ENCODE measurements at places on chromosomes 5 and 9. TPM values are rescaled to one million over a fixed set of nuclear protein-coding genes. Genes with fewer than 3 reads are reported as not detected.

- peak; percentile 42 for DNase-seq
Measured at GRCh38 chr5:157563929-157564716, 11.5 kb downstream of the ADAM19 start.

- DNase-seq = no peak
Measured at GRCh38 chr5:167819406-167819805, 472.0 kb upstream of the WWC1 start.

The TMEM171 gene
- total RNA-seq = not detected

GRCh38 chr5:144778561-144778960 lies 607.9 kb downstream of the KCTD16 start:
- no peak for DNase-seq

The RNF183 gene
- total RNA-seq = not detected

DNA sequence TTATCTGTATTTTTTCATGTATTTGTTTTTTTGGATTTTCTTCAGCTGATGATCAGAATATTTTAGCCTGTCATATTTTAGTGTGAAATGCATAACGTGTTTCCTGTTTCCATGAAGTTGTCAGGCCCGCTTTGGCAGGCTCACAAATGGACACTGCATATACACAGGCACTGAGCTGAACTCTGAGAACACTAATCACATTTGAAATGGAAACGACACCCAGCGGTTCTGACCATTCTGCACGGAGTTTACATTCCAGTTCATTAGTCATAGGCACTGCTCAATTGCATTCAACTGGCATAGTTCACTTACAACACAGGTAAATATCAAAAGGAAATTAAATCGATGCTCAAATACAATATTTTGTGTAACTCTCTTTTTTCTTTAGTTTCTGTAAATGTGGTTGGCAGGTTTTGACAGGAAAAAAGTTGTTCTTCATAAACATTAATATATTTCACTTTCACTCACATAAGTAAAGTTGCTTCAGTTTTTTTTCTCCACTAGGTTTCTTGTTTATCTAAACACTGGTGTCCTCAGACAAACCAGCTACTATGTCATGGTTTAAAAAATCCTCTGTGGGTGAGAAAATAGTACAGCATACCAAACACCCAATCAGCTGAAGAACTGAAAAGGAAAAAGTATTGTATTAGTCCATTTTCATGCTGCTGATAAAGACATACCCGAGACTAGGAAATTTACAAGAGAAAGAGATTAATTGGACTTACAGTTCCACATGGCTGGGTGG lies 559.0 kb upstream of the DAP start:
- DNase-seq = no peak

The SOWAHA gene
- not detected for total RNA-seq

- DNase-seq = no peak
Measured at GRCh38 chr9:74499770-74500583, 2.8 kb downstream of the RORB start.

GRCh38 chr9:114349713-114350480 lies 20.2 kb downstream of the ORM2 start:
- no peak for DNase-seq

- DNase-seq = peak; percentile 82
Measured at GRCh38 chr5:113663879-113664541, 150.5 kb downstream of the YTHDC2 start.

DNA sequence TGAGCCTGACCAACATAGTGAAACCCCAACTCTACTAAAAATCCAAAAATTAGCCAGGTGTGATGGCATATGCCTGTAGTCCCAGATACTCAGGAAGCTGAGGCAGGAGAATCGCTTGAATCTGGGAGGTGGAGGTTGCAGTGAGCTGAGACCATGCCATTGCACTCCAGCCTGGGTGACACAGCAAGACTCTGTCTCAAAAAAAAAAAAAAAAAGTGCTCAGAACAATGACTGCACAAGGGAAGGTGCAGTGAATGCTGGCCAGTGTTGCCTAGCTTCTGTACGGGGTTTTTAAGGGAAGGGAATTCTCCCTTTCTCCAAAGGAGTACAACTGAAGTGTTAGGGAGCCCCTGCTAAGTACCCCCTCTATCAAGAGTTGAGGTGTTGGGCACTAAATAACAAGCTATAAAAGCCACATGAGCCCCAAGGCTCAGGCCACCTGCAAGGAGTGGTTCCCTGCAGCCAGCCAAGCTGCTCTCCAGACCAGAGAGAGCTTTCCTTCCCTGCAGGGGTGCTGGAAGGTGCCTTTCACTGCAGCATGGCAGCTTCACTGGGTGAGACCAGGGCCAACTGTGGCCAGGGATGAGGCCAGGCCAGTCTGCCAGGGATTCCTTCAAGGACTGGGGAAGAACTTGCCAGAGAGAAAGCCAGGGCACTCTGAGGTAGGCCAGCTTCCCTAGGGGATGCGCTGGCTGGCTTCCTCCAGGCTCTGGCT lies 14.8 kb downstream of the GADD45G start:
- no peak for DNase-seq

The ANKRD18A gene
- total RNA-seq = 7.8 TPM

DNA sequence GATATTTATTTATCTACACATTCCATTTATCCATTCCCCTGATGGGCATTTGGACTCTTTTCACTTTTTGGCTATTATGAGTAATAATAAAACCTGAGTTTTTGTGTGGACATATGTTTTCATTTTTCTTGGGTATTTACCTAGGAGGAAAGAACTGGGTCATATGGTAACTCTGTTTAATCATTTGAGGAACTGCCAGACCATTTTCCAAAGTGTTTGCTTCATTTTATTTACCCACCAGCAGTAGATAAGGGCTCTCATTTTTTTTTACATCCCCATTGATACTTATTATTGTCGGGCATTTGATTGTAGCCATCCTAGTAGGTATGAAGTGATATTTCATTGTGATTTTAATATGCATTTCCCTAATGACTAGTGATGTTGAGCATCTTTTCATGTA lies 7.7 kb upstream of the PTPDC1 start:
- no peak for DNase-seq

- DNase-seq = no peak
Measured at GRCh38 chr5:5617024-5617423, 194.5 kb downstream of the ICE1 start.

The LHX6 gene
- 1.2 TPM for total RNA-seq

The CYLC2 gene
- not detected for total RNA-seq

The SERF1A gene
- total RNA-seq = 1.7 TPM

The CTSV gene
- 0.15 TPM for total RNA-seq

The PCDHB14 gene
- total RNA-seq = 5.2 TPM

GRCh38 chr9:92680166-92681119 lies 10.5 kb upstream of the IPPK start:
- DNase-seq = peak; percentile 59

The SNCAIP gene
- 2.1 TPM for total RNA-seq

- no peak for DNase-seq
Measured at GRCh38 chr9:4596165-4596922, 65.8 kb upstream of the PLPP6 start.

GRCh38 chr9:105006514-105006913 lies 78.6 kb upstream of the ABCA1 start:
- DNase-seq = no peak

The IL31RA gene
- total RNA-seq = not detected

DNA sequence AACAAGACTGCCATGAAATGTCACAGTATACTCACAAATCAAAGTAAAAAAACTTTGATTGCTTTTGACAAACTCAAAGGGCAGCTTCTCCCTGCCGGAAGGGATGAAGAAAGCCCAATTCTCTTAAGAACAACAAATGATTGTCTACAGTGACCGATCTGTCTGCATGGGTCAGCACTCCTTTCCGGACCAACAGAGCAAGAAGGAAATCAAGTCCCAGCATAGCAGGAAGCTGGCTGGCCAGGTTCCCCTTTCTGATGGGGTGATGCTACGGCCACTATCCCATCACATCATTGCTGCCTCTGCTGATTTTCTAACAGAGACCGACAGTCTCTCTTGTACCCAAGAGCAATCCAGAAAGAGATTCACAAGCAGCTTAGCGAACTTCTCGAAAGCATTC lies 692 bp downstream of the C1QTNF3 start:
- peak; percentile 68 for DNase-seq

The GPSM1 gene
- 77.0 TPM for total RNA-seq

GRCh38 chr9:37656936-37657335 lies 6.2 kb downstream of the FRMPD1 start:
- DNase-seq = no peak

DNA sequence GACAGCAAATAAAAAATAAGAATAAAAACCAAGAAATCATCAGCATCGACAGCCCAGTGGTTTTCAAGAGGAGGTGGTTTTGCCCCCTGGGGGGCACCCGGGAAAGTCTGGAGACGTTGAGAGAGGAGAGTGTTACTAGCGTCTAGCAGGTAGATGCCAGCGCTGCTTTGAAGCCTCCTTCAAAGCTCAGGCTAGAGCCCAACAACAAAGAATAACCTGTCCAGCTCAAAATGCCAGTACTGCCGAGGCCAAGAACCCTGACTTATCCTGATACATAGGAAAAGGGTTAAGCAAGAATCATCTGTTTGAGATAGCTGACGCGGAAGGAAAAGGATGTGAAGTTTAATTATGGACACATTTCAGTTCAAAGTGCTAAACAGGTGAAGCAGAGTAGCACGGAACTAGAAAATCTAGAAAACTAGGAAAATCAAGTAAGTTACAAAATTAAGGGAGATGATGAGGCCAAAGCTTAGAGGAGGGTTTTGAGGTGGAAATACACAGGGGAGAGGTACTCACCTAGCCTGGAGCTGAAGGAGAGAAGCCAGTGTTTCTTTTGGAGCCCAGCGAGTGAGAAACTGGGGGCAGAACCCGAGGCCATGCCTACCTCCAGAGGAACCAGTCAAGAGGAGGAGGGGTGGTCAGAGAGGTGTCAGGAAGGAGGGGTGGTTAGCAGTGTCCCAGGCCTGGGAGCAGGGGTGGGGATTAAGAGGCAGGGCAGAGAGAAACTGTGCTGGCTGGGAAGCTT lies 121.0 kb upstream of the RETREG1 start:
- no peak for DNase-seq

DNA sequence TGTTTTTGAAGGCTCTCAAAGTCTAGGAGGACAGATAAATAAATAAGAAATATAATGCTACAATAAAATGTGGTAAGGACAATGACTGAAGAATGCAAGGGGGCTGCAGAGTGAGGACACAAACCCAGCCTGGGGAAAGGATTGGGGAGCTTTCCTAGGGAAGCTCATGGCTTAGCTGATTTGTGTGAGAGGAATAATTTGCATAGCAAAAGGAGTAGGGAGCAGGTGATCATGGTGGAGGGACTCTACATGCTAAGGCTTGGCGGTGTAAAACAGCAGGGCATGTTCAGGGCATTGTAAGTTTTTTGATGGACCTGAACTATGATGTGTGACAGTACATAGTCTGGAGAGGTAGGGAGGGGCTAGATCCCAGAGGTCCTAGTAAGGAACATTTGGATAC lies 49.5 kb upstream of the CLINT1 start:
- no peak for DNase-seq

DNA sequence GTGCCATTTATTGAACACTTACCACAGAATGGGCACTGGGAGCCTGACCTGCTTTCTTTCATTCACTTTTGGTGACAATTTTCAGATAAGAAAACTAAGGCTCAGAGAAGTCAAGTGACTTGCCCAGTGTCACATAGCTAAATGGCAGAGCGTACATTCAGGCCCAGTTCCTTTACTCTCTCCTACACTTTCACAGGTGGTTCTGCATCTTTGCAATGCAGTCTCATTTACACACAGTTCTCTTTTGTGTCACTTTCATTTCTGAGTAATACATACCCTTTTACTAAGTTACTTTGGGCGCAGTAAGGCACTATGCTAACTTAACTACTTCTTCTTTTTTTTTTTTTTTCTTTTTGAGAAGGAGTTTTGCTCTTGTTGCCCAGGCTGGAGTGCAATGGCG lies 8.3 kb downstream of the NFIL3 start:
- no peak for DNase-seq

DNA sequence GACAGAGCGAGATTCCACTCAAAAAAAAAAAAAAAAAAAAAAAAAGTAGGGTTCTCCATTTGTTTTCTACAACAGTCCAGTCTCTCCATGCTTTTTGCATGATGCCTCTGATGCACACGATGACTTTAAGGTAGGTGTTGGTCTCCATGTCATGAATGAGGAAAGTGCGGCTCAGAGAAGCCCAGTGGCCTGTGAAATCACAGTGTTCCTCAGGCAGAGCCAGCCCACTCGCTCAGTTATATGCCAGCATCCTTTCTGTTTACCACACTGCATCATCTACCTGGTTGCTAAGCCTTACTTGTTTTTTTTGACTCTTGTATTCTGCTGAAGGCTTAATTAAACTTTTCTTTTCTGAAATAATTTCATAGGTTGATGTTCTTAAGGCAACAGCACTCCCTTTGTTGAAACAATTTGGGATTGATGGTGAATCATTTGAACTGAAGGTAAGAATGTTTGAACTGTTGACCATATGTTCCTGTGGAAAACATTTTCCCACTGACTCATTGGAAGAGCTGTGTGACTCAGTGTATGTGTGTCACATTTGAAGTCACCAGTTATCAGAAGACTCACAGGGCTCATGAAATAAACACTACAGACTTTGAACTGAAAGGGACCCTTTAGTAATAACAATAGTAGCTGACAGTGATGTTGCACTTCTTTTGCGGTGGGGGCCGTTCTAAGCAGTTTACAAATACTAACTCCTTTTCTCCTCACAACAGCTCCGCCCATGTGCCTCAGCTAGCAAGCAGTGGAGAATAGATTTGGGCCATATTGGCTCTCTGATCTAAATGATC lies 40.2 kb downstream of the RCL1 start:
- DNase-seq = no peak

The MTRR gene
- 30.8 TPM for total RNA-seq

GRCh38 chr5:166551384-166551783 lies 1740.1 kb upstream of the WWC1 start:
- DNase-seq = no peak

- no peak for DNase-seq
Measured at GRCh38 chr9:72648324-72649126, 127.1 kb downstream of the TMC1 start.

DNA sequence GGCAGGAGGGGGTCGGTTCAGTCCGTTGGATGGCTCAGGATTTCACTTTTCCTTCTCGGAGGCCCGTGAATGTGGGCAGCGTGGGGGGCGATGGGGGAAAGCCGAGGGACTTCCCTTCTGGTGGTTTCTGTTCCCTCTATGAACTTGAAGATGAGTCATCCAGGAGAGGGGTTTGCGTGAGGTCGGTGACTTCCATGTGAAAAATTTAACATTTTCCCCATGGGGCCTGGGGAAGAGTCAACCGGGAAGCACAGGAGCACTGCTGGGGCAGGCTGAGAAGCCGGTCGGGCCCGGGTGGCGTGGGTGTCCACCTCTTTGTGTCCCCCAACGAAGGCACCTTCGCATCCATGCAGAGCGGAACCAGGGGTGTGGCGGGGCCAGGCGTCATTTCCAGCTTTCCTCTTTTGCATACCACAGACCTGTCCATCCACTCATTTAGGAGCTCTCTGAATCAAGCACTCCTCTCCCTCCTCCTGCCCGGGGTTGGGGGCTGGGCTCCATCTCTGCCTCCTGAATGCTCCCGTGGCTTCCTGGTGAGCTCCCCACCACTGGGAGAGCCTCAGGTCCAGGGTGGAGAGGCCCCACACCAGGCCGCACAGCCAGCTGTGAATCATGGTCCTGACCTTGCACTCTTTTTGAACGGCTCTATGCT lies 68.4 kb downstream of the ANKRD33B start:
- no peak for DNase-seq

The INSL4 gene
- total RNA-seq = not detected

All from right cardiac atrium (tissue), 5 donors.